Left ventricle myocardium inferior (tissue), 1 donor: ENCODE measurements at places on chromosomes 16 and 17. TPM values are rescaled to one million over a fixed set of nuclear protein-coding genes. Genes with fewer than 3 reads are reported as not detected.

Gene KCNH4
- 0.16 TPM for total RNA-seq

Gene WFIKKN1
- 0.14 TPM for total RNA-seq

Gene DRC3
- total RNA-seq = 1.7 TPM

Gene TEKT1
- not detected for total RNA-seq

Gene TMEM107
- total RNA-seq = 7.9 TPM

Gene PRSS21
- not detected for total RNA-seq

Gene KRT33B
- not detected for total RNA-seq

Gene DRC7
- not detected for total RNA-seq

Gene RAB11FIP3
- 27.4 TPM for total RNA-seq

Gene KRT9
- total RNA-seq = not detected

Gene TSNAXIP1
- total RNA-seq = 0.49 TPM

Gene LPO
- total RNA-seq = not detected

Gene TEX19
- total RNA-seq = not detected

Gene FBXO39
- total RNA-seq = not detected

Gene PRAC1
- total RNA-seq = not detected

Gene KRTAP2-3
- not detected for total RNA-seq

Gene RAB11FIP4
- total RNA-seq = 8.3 TPM
